Activated naive CD8-positive, alpha-beta T cell treated with anti-CD3 and anti-CD28 coated beads, Interleukin-2, amount 10 ng/mL, durations not matched to agents 7 days and 5 days (primary cell): ENCODE measurements at places on chromosomes 16 and 17.

DNA sequence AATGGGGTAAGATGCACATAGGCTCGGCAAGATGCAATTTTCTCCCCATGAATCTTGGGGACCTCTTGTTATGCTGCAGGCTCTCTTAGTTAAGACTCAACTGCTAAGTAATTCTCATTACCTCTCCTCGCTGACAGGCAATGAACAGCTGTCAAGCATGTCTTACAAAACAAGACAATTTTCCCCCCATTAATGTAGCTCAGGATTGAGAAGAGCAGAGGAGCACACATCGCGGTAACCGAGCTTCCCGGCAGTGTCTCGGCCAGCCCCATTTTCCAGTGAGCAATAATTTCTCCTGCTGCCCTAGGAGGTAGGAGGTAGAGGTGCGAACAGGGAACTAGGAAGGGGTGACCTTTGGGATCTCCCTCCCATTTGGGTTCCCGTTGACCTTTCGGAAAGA lies 272.1 kb downstream of the HAPSTR1 start:
- DNase-seq: no peak
- no peak overlapping the region for H3K4me3 ChIP-seq

DNA sequence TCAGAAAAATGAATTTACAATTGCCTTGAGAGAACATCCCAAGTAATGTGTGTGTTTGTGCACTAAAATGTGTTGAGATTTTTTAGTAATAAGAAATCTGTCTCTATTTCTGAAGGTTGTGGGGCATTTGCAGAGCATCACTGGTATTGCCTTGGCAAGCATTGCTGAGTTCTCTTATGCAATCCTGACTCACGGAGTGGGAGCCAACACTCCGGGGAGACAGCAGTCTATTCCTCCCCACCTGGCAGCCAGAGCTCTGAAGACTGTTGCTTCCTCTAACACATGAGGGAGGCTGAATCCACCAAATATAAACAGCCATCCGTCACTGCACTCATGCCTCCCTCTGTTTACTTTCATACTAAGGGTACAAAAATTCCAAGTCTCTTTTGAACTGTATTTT lies 10.6 kb downstream of the CNTD1 start:
- H3K27ac ChIP-seq: no peak overlapping the region
- DNase-seq: no peak
- no peaks in the 10 kb centered on the region for H3K27me3 ChIP-seq
- H3K36me3 ChIP-seq: peaks cover 7% of the 10 kb centered on the region

DNA sequence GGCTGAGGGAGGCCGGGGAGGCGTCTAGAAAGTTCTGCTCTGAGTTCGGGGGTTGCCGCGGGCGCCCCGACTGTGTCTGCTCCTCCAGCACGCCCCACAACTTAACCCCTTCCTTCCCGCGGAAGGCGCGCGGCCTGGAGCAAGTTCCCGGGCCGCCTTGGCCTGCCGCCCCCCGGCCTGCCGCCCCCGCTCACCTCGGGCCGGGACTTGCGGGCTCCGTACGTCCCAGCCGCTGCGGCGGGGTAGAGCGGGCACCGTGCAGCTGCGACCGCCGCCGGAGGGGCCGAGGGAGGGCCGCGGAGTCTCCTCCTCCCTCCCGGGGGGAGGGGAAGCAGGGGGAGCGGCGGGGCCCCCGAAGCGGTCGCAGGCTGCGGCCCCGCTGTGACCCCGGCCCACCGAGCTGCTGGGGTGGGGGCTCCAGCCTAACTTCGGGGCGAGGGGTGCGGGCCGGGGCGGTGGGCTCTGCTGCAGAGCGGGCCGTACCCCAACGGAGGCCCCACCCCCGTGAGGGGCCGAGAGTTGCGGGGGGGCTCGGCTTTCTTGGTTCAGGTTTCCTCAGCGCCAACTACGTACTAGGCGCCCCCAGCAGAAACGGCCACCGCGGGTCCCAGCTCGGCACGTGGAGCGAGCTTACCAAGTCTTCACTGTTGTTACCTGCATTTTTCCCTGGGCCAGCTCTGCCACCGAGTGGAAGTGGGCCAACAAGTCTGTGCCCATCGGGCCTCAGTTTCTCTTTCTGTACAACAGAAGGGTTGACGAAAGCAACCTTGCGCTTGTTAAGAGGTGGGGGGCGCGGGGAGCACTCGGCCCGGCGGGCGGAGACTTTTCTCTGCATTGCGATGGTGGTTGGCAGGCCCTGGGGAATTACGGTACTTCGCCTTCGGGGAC lies at the start of gene CCDC102A:
Gene CCDC102A, minus strand, starts transcription at position 266 of the 888 bp plus-strand sequence. CDS start 7,394 bp downstream, outside the sequence.
- H3K4me3 ChIP-seq: peak within 1 kb of the TSS; percentile 90
- H3K4me1 ChIP-seq: peaks cover 64% of the 10 kb centered on the region
- peak within 1 kb of the TSS; percentile 87 for H3K27ac ChIP-seq
- peak; percentile 69 for DNase-seq

- H3K4me3 ChIP-seq: no peak overlapping the region
- H3K4me1 ChIP-seq: peaks cover 51% of the 10 kb centered on the region
- peaks cover 7% of the 10 kb centered on the region for H3K36me3 ChIP-seq
- H3K27ac ChIP-seq: no peak overlapping the region
These were observed 24.1 kb downstream of the USP10 start for GRCh38 chr16:84723906-84724305.
